ENCODE measurements at places on chromosomes 7 and 10.
A peak's percentile ranks its signal among the peaks of the same experiment; 100 is the strongest.

GRCh38 chr7:157544980-157545680 lies 208.3 kb downstream of the DNAJB6 start:
- no peak for DNase-seq

GRCh38 chr7:119408596-119408995 lies 864.4 kb upstream of the KCND2 start:
- DNase-seq, result no peak

DNA sequence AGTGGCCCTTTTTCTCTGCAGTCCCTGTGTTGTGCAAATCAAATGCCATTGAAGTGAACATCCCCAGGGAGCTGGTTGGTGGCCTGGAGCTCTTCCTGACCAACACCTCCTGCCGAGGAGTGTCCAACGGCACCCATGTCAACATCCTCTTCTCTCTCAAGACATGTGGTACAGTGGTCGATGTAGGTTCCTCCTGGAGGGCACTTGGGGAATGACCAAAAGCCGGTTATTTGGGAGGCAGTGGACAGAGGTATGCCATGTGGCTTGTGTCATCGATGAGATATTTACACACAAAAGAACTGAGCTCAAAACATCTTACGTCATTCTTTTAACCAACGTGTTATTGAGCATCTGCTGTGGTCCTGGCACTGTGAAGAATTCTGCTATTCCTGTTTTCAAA lies 19.7 kb downstream of the OIT3 start:
- no peak for DNase-seq

DNA sequence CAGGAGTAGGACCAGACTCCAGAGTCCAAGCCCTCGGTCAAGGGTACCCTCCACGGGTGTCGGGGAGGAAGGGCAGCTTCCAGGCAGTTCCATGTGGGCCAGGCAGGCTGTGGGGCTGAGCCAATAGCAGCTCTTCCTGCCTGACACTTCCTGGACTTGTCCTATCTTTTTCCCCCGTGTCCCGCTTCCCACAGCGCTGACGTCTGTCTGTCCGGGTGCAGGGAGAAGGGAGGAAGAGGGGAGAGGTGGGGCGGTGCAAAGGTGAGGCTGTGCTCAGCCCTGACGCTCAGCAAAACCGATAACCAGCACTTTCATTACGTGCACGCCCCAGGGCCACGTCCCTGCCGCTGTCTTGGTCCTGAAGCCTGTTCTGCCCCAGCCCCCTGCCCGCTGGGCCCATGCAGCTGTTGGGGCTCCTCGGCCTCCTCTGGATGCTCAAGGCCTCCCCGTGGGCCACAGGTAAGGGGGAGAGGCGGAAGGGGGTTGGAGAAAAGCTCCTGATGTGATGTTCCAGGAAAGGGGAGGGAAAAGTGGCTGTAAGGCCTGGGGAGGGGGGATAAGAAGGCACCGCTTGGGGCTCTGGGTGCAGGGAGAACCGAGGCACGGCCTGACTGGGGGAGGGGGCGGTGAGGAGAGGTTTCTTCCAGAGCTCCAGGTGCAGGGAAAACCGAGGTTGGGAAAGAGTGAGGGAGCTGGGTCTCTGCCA lies at the start of gene MUC3A:
TSS of gene MUC3A (plus strand) at position 308 of the 706 bp plus-strand sequence. CDS start at position 399, 91 bp downstream.
- no peak for DNase-seq

GRCh38 chr10:89390476-89391225 lies 1.8 kb upstream of the IFIT1 start:
- no peak for DNase-seq

GRCh38 chr10:119039161-119039560 lies 9.6 kb downstream of the NANOS1 start:
- DNase-seq, result no peak

- no peak for DNase-seq
Observed at GRCh38 chr7:159095979-159096411, 48.7 kb downstream of the VIPR2 start.

DNA sequence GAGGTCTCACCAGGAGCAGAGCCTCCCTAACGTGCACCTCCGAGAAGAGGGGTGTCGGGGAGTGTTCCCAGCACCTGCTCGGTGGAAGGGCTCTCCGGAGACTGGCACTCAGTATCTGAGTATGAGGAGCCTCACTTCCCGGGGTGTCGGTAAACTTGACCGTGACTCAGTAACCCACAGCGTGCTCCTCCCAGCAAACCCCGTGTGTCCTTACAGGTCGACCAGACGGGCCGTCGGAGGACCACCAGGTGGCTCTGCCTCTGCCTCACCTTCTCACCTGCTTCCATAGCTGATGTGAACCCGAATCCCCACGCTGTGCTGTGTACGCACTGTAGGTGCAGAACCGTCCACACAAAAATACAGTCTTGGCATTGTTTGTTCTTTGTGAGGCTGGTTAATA lies 29.0 kb upstream of the KNDC1 start:
- no peak for DNase-seq

GRCh38 chr10:3136763-3137611 lies 35.6 kb downstream of the PITRM1 start:
- DNase-seq, result no peak

GRCh38 chr7:91034459-91035368 lies 229.5 kb upstream of the FZD1 start:
- no peak for DNase-seq

- DNase-seq, result no peak
Observed at GRCh38 chr7:91251877-91252276, 12.4 kb upstream of the FZD1 start.

- DNase-seq, result no peak
Observed at GRCh38 chr10:48282829-48283228, 8.3 kb upstream of the FRMPD2 start.

DNA sequence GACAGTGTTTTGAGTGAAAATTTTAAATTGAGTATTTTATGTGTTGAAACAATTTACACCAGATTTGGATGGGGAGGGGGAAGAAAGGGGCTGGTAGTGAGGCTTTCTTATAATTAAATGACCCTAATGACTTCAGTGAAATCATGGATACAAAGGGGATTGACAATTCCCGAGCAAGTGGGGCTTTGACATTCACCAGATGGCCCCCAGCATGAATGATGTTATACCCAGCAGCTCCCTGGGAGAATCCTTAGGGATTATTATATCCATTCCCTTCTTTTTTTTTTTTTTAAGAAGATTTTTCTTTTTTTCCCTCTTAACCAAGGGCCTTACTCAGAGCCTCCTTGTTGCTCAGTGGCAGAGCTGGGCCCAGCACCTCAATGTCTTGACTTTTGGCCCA lies 17.9 kb downstream of the PLPP4 start:
- no peak for DNase-seq

DNA sequence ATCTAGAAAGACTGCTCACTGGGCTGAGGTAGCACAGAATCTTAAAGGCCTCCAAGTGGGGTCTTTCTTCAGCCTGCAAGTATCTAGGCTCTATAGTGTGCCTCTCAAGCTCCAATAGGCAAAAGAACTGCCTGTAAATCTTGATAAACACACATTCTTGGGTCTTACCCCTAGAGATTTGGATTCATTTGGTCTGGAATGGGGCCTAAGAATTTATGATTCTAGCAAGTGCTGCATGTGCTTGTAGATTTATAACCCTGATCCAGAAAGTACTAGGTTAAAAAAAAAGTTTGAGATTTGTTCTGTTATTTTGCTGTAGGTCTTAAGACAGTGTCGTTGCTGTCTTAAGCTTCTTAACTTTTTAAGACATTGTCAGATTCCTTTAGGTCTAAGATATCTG lies 74.1 kb downstream of the RALA start:
- no peak for DNase-seq

DNA sequence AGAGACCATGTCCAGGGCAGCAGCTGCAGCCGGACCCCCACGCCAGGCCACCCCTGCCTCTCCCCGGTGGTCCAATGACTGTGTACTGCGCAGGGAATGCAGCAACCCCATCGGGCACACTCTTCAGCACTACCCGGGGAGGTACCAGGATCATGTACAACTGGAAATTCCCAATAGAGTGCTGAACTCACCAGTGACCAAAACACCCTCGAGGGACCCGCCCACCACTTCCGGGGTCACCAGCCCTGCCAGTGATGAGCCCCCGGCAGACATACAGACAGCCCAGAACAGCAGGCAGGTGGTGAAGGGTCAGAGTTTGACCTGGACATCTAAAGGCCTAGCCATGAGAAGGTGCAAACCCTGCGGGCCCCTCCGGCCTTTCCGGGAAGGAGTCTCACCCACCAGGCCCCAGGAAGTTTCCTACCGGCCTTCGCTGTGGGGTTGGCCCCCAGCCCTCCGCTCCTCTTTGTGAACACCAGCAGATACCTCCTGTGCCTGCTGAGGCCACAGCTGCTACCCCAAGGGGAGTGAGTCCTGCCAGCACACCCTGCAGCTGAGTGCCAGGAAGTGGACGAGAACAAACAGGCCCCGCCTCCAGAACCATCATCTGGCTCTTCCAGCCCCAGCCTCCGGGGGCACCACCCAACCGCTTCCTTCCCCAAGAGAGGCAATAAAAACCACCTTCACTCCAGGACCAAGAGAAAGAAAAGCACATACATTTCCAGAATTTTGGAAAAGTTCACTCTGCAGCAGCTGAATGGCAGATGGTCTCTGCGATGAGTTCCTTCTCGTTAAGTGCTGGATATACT lies 5.0 kb upstream of the ANKRD61 start:
- DNase-seq, result peak; percentile 35

DNA sequence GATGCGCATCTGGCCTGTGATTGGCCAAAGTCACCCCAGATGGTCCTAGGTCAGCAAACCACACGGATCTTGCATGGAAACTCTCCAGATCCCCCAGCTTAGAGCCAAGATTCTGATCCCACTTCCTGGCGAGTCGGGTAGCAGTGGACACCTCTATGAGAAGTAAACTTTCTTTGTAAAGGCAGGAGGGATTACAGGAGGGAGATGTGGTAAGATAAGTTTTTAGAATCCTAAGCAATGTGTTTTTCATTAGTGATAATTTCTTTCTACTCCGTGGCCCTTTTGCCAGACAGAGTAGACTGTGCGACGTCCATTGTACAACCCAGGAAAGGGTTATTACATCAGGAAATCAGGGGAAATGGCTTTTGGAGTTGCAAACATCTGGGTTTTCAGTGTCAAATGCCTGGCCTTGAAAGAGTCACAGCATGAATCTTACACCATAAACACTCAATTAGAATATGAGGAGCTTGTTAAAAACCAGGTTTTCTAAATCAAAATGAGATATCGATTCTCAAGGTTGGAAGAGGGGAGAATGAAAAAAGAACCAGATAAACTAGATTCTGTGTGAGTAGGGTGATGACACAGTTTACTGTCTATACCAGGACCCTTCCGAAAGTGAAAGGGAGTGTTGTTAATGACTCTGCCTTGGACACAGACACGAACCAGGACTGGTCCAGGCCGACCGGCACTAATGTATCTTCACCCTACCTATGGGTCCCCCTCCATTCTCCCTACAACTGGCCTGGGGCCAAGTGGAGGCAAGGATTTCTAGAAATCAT lies 61.9 kb upstream of the WAC start:
- no peak for DNase-seq

DNA sequence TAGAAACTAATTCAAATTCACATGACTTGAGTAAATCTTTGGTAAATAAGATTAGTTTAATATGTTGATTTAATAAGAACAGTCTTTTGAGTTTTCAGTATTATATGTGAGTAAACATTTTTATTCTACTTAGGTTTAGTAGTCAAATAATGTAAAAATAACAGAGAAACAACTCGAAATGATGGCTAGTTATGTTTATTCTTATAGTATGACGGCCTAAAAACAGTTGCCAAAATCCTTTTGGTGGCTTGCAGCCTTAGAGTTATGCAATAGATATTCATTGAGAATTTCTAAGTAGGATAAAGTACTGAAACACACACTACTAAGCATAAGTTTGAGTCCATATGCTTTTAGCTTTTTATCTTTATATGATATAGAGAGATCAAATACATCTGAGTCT lies 184.8 kb downstream of the GNAI1 start:
- no peak for DNase-seq

DNA sequence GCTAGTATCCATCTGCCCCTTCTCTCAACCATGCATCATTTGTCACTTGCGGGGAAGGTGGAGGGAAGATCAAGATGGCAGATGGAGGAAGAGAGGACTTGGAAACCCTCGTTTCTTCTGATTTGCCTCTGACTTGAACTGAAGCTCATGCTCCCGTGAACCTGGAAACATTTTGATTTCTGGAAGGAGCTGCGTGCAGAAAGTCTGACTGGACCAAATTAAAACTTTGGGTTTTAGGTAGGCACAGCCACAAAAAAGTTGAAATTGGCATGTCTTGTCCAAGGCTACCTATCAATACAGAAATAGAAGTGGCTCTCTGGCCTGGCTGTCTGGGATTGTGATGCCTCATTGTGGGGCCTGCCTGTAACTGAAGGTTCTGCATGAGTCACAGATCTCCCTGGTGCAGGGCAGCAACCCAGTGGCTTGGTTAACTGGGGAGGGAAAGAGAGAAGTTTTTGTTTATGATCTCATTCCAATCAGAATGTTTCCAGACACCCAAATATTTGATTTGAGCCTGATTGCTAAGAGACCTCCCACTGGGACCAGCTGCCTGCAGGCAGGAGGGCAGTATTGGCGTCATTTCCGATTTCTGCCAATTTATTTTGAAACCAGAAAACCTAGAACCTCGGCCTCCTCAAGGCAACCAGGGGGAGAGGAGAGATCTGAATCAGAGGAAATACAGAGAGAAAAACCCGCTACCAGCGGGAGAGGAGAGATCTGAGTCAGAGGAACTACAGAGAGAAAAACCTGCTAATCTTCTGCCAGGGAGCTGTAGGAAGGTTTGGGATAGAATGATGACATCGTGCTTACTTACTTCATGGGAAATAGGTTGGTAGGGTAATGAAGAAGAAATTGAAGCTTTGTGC lies 363.6 kb downstream of the ANKRD30A start:
- no peak for DNase-seq

- no peak for DNase-seq
Observed at GRCh38 chr7:82091126-82091684, 321.4 kb upstream of the HGF start.

DNA sequence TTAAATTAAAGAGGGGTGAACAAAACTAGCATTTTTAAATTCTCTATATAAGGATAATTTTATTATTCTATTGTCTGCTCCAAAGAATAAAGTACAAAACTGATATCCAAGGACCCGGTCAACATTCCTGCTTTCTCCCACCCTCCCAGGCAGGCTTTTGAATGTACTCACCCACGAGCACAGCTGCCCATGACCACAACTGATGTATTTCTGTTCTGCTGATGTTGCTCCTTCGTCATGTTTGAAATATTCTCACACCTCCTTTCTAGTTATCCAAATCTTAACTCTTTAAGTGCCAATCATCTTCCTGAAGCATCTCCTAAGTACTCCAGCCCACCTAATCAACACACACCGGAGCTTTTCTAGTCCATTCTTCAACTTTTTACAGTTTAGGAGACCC lies 46.7 kb downstream of the CALD1 start:
- DNase-seq, result no peak
